ENCODE measurements at places on chromosomes 12 and 14.

GRCh38 chr14:39807271-39807670 lies 375.0 kb upstream of the FBXO33 start:
- DNase-seq = no peak

- DNase-seq = no peak
Measured at GRCh38 chr12:91506452-91506851, 323.8 kb upstream of the DCN start.

- no peak for DNase-seq
Measured at GRCh38 chr14:88029500-88029899, 24.6 kb downstream of the GPR65 start.

- DNase-seq = no peak
Measured at GRCh38 chr14:99896361-99896760, 103.1 kb downstream of the EML1 start.

DNA sequence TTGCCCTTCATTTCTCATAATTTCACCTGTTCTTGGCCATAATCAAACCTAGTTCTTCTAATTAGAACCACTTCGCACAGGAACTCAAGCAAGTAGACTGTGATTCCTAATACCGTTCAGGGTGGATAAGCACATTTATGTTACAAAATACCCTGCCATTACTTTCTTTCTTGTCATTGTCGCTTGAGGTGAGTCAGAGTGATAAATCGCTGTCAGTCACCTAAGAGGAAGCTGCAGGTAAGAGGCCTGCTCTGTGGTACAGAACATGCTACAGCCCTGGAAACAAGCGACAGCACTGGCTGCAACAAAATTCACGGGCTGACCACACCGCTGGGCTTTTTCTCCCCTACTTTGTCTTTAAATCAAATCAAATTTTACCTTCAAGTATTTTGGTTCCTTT lies 218.2 kb downstream of the ANO6 start:
- no peak for DNase-seq

DNA sequence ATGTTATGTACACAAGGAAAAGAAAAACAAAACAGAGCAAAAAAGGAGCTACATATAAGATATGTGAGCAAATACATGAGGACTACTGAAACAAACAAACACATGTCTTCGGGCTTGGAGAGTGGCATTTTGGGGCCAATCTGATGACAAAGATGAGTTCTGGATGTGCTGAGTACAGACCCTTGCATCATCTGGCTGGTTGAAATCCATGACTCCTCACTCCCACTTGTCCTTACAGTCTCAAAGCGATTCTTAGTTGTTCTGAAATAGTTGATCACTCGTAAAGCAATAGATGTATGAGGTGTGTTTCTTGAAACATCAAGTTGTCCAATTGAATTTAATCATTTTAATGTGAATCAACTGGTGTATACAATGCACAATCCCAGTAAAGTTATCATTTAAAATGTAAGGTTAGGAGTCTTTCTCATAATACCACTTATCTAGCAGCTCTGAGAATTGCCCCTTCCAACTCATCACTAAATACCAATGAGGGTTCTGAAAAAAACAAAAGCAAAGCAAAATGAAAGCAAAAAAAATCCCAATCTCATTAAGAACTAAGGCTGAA lies 136.9 kb downstream of the ITPR2 start:
- no peak for DNase-seq

DNA sequence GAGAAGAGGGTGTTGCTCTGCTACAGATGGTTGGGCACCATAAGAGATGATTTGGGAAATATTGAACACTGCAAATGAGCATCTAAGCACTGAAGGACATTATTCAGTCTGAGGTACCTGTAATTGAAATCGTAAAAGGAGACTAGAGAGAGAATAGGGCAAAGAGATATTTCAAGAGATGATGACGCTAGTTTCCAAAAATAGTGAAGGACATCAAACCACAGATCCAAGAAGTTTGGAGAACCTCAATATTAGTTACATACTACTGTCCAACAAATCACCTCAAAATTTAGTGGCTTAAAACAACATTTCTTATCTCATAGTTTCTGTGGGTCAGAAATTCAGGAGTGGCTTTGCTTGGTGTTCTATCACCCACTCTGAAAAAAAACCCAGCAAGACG lies 4.5 kb upstream of the MBIP start:
- no peak for DNase-seq

DNA sequence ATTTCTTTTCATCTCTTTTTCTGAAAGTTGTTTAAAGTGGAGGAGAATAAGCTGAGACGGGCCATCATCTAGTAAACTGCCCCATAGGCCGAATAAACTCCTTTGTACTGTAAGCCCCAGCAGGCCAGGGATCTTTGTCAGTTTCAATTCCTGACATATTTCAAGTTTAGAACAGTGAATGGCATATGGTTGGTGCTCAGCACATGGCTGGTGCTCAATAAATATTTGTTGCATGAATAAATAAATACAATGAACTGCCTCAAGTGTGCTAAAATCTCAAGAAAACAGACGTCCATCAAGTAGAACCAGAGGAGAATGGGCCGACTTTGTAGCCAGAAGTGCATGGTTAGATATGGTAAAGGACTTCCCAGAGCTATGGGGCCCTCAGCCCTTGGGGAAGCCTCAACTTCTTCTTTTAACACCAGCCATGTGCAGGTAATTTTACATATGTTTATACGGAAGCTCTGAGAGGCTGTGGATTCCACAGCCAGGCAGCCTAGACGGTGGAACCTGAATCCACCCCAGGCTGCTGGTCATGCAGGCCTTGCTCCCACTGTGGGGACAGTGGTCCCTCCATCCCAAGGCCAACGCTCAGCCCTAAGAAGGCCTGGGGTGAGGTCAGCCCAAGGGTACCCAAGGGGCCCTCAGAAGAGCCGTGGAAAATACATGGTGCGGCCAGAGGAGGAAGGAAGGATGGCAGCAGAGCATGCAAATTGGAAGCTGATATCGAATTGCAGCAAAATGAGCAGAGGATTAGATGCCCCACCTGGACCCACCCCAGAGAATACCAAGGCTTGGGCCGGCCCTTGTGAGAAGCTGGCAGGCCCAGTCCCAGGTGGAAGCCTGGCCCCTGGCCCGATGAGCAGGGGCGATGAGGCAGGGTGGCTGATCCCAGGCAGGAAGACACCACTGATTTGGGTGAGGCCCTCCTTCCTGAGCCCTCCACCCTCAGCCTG lies 8.7 kb upstream of the AQP2 start:
- DNase-seq = no peak

DNA sequence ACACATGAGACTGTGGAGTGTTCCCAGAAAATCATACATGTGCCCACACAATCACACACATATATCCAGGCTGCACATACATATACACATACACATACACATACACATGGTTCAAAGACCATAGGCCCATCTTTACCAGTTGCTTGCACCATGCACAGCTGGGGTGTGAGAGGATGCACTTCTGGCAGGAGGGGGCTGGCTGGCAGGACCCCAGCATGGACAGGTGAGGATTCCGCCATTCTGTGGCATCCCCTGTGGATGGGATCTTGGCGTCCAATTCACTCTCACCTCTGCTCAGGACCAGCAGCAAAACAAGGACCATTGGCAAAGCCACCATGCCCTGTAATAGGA lies 7.0 kb downstream of the ITGB7 start:
- no peak for DNase-seq
